ENCODE measurements at places on chromosomes 1 and 21. TPM values are rescaled to one million over a fixed set of nuclear protein-coding genes. Genes with fewer than 3 reads are reported as not detected.

GRCh38 chr1:174676856-174677255, 229.1 kb downstream of the GPR52 start:
- no peak overlapping the region for H3K27ac ChIP-seq
- H3K4me1 ChIP-seq, result peaks cover 7% of the 10 kb centered on the region
- no peaks in the 10 kb centered on the region for H3K27me3 ChIP-seq
- H3K4me3 ChIP-seq, result no peak overlapping the region

- H3K4me1 ChIP-seq, result peaks cover 7% of the 10 kb centered on the region
- no peaks in the 10 kb centered on the region for H3K27me3 ChIP-seq
- H3K4me3 ChIP-seq, result no peak overlapping the region
- H3K36me3 ChIP-seq, result no peaks in the 10 kb centered on the region
- no peak overlapping the region for H3K27ac ChIP-seq
Observed at GRCh38 chr1:229621663-229622062, 4.3 kb downstream of the TAF5L start.

DNA sequence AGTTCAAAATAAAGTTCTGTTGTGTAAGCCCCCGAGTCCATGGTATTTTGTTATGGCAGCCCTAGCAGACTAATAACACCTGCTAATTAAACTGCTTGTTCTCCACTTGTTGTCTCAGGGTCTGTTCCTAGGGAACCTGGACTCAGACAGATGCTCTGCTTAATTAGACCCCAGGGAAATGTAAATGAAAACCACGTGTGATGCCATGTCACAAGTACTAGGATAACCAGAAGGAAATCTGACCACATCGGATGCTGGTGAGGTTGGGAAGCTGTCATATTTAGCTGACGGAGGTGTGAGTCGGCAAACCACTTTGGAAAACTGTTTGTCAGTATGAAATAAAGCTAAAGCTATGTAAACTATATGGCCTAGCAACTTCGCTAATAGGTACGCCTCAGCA, 19.6 kb downstream of the EDN2 start:
- no peaks in the 10 kb centered on the region for H3K4me1 ChIP-seq
- no peaks in the 10 kb centered on the region for H3K36me3 ChIP-seq
- H3K27me3 ChIP-seq, result no peaks in the 10 kb centered on the region
- H3K27ac ChIP-seq, result no peak overlapping the region

GRCh38 chr1:171841931-171842761, 848 bp downstream of the DNM3 start:
- H3K36me3 ChIP-seq, result no peaks in the 10 kb centered on the region
- H3K4me1 ChIP-seq, result no peaks in the 10 kb centered on the region
- H3K27me3 ChIP-seq, result peaks cover 44% of the 10 kb centered on the region
- no peak overlapping the region for H3K27ac ChIP-seq

DNA sequence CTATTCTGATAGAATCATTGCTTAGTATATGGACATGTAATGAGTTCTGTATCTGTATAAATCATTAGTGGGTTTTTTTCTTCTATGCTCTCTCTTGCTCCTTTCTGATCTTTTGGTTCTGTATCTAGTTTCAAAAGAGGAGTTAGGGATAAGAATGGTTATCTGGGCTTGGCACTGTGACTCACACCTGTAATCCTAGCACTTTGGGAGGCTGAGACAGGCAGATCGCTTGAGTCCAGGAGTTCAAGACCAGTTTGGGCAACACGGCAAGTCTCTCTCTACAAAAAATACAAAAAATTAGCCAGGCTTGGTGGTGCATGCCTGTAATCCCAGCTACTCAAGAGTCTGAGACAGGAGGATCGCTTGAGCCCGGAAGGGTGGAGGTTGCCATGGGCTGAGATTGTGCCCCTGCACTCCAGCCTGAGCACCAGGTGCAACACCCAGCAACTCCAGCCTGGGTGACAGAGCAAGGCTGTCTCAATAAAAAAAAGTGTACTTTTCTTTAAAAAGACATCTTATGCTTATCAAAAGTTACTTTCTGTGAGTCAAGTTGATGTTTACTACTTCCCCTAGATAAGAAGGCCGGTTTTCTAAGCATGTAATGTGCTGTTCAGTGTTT, 27.7 kb upstream of the AXDND1 start:
- H3K27ac ChIP-seq, result no peak overlapping the region
- H3K36me3 ChIP-seq, result no peaks in the 10 kb centered on the region
- no peaks in the 10 kb centered on the region for H3K4me1 ChIP-seq
- no peak overlapping the region for H3K4me3 ChIP-seq

DNA sequence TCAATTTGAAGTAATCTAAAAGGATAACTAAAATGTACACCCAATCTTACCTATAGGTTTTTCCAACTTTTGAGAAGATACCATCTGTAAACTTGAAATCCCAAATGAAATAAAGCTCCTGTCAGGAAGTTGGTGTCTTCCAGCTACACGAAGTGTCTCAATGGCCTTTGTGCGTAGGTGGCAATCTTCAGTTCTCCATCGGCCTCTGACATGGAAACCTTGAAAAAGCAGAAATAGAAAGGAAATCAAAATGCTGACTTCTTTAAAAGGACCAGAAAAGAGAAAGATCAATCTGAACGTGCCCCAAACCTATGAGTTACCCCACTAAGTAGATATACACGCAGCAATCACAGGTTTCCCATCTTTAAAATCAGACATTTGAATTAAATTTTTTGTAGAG, 10.0 kb downstream of the MKNK1 start:
- H3K36me3 ChIP-seq, result no peaks in the 10 kb centered on the region
- no peak overlapping the region for H3K4me3 ChIP-seq
- no peak for DNase-seq
- peaks cover 7% of the 10 kb centered on the region for H3K4me1 ChIP-seq

DNA sequence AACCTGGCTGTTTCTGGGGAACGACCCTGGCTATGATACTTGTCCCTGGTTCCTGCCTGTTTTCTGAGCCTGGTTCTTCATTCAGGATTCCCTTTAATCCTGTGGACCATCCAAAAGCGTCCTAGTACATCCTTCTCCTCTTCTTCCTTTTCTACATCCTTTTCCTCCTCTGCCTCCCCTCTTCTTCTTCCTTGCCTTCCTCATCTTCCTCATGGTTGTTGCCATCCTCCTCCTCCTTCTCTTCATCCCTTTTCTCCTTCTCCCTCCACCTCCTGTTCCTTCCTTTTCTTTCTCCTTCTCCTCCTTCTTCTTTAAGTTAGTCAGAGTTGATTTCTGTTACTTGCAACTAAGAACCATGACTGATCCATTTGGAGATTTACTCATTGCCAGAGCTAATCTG, 197.8 kb downstream of the FOXD2 start:
- peaks cover 16% of the 10 kb centered on the region for H3K27me3 ChIP-seq
- H3K4me1 ChIP-seq, result no peaks in the 10 kb centered on the region
- H3K4me3 ChIP-seq, result no peak overlapping the region
- no peaks in the 10 kb centered on the region for H3K36me3 ChIP-seq
- no peak for DNase-seq
- no peak overlapping the region for H3K27ac ChIP-seq

GRCh38 chr1:43773821-43774220, 66.5 kb downstream of the ST3GAL3 start:
- H3K4me1 ChIP-seq, result no peaks in the 10 kb centered on the region
- H3K4me3 ChIP-seq, result no peak overlapping the region
- H3K27ac ChIP-seq, result no peak overlapping the region
- peaks cover 3% of the 10 kb centered on the region for H3K36me3 ChIP-seq
- H3K27me3 ChIP-seq, result no peaks in the 10 kb centered on the region

DNA sequence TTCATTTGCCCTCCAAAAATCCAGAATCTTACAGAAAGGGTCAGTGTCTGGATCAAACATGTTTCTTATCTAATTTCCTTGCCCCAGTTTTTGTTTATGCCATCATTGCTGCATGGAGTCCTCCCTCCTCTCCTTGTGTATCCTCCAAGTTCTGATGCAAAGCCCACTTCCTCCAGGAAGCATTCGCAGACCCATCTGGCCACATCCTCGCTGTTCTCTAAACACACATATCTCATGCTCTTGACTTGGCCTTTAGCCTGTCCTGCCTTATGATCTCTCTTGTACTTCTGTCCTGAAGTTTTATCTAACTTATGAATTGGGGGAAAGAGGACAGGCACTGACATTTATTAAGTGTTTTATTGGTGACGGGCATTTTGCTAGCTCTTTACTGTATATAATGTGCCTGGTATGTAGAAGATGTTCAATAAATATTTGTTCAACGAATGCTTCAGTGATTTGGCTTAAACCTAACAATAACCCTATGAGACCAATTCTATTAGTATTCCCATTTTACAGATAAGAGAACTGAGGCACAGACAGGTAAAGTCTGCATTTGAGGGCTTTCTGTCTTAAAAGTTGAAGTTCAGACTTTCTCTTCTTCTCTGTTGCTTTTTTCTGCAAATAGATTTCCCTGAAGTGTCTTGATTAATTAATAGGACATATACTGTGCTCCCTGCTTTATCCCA, 19.2 kb upstream of the ID3 start:
- H3K27ac ChIP-seq, result no peak overlapping the region
- DNase-seq, result no peak
- H3K4me1 ChIP-seq, result no peaks in the 10 kb centered on the region

DNA sequence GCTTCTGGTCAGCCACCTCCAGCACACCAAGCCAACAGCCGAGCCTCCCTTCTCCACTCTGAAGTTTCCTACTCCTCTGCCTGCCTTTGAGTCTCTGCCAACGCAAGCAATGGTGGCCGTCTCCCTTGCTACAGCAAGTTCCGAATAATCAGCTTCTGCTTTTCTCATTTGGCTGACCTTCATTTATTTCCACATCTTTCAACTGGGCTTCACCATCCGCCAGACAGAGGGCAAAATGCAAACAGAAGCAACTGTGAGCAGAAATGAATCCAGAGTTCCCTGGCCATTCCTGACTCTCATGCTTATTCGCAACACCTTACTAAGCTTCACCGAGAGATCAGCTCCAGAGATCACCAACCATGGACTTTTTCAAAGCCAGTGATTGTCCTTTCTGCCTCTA, 621.0 kb downstream of the NPHP4 start:
- no peaks in the 10 kb centered on the region for H3K36me3 ChIP-seq
- H3K27me3 ChIP-seq, result no peaks in the 10 kb centered on the region
- DNase-seq, result no peak
- H3K4me3 ChIP-seq, result no peak overlapping the region

DNA sequence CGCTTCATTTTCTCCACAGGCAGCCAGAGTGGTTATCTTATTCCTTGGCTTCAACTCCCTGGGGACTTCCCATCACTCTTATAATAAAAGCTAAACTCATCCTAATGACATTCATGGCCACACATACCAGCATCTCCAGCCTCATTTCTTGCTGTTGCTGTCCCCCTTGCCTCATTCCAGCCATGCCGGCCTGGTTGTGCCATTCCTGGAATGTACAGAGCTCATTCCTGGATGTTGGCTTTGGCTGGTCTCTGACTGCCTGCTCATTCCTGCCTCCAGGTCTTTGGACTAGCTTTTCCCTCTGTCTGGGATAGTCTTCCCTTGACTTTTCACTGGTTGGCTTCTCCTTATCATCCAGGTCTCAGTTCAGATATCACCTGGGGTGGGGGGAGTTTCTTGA, 2.4 kb upstream of the PEF1 start:
- H3K4me1 ChIP-seq, result peaks cover 4% of the 10 kb centered on the region
- H3K27me3 ChIP-seq, result no peaks in the 10 kb centered on the region
- no peak overlapping the region for H3K27ac ChIP-seq
- H3K36me3 ChIP-seq, result no peaks in the 10 kb centered on the region
- DNase-seq, result no peak

DNA sequence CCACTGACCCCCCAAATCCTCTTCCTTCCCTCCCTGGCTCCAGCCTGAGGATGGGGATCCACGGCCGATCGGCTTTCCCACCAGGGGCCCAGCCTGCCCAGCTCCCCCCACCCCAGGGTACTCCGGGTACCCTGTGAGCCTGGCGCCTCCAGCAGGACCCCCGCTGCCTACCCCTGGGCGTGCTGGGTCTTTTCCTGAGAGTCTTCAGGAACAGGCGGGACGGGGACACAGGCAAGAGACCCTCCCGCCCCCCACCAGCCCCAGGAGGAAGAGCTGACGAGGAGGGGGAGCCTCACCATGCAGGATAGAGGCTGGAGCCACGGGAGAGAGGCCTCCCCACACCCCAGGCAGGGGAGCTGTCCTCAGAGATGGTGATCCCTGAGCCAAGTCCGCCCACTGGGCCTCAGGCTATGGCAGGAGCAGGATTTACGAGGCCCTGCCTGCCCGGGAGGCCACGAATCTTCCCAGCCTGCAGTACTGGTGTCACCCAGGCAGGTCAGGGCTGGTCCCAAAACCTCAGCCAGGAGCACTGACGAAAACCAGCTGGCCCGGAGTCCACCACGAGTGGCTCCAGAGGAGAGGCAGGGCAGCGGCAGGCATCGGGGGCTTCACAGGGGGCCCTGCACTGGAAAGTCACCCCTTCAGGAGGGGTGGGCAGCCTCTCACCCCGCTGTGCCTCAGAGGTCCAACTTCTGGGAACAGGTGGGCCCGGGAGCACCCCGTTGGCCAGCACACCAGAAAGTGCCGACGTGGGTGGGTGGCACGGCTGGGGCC, 58.0 kb downstream of the MEGF6 start:
- H3K36me3 ChIP-seq, result no peaks in the 10 kb centered on the region
- no peak overlapping the region for H3K27ac ChIP-seq
- DNase-seq, result no peak
- no peaks in the 10 kb centered on the region for H3K27me3 ChIP-seq
- H3K4me3 ChIP-seq, result no peak overlapping the region

DNA sequence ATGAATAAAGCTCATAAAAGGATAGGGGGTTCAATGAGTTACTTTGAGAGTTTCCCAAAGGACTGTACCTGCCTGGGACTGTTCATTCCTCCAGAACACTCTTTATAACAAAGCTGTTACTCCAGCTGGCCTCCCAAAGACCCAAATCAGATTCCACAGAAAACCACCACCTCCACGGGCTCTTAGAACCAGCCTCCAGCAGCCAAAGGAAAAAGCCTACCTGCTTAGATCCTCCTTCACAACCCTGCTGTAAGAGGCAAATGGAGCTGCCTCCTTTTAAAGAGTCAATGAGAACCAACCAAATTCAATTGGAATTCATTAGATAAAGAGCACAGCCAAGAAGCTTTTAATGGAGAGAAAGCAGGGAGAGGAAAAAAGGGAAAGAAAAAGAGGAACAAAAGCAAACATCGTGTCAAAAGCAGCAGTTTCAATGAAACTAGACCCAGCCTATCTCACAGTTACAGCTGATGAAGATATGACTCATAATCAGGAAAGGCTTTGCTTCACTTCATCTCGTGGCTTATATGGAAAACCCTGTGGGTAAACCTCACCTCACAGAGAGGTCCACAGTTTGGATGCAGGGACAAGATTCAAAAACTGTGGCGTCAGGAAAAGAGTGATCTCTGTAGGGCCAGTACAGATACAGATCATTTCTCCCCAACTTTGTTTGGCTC, 27.8 kb upstream of the FMO4 start:
- no peak for DNase-seq
- no peaks in the 10 kb centered on the region for H3K36me3 ChIP-seq
- H3K4me1 ChIP-seq, result no peaks in the 10 kb centered on the region
- H3K4me3 ChIP-seq, result no peak overlapping the region
- H3K27ac ChIP-seq, result no peak overlapping the region

GRCh38 chr1:167803358-167804207, 81.8 kb downstream of the MPZL1 start:
- no peaks in the 10 kb centered on the region for H3K27me3 ChIP-seq
- no peak overlapping the region for H3K27ac ChIP-seq
- H3K4me1 ChIP-seq, result peaks cover 9% of the 10 kb centered on the region
- H3K36me3 ChIP-seq, result no peaks in the 10 kb centered on the region
- H3K4me3 ChIP-seq, result no peak overlapping the region

The NBPF20 gene
- total RNA-seq, result 0.68 TPM

The GRHL3 gene
- 1.1 TPM for total RNA-seq

The TPTE gene
- total RNA-seq, result not detected

The BEND5 gene
- total RNA-seq, result 17.6 TPM

The TMEM82 gene
- not detected for total RNA-seq

The MROH9 gene
- not detected for total RNA-seq

The FMO1 gene
- not detected for total RNA-seq

The EPHX1 gene
- 4.3 TPM for total RNA-seq

The AVPR1B gene
- not detected for total RNA-seq

The PDC gene
- total RNA-seq, result not detected

Measured in neural progenitor cell (in vitro differentiated cells).